ENCODE measurements at places on chromosomes 4 and X.
A peak's percentile ranks its signal among the peaks of the same experiment; 100 is the strongest.

- DNase-seq: no peak
These were observed 252.0 kb downstream of the PALLD start for GRCh38 chr4:168748807-168749206.

GRCh38 chr4:136742333-136742732 is 790.0 kb downstream of the PCDH18 start:
- no peak for DNase-seq

- DNase-seq: peak; percentile 6
These were observed 45.6 kb downstream of the MAOB start for GRCh38 chrX:43836435-43837184.

DNA sequence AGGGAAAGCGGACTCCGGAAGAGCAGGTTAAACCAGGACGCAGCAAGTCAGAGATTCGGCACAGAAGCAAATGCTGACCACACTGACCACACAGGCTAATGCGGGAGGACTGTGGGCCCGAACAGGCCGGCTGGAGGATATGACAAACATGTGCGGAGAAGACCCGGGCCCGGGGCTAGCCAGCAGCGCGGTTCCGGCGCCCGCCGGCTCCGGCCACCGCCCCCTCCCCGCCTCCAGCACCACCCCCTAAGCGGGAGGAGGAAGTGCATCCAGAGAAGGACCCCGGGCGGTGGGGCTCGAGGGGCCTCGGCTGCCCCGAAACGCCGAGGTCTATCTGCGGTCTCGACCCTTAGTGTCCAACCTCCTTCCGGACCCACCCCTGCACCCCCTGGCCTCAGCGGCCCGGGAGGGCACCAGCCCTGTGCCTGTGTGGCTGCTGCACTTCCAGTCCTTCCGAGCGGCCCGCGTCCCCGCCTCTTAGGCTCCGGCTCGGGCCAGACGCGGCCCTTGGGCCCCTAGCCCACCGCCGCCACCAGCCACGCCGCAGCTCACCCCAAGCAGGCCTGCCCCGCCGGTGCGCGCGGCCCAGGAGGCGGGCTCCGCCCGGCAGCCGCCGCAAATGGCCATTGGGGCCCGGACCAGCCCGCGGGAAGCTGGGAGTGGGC is 2.1 kb downstream of the ELOVL6 start:
- peak; percentile 53 for DNase-seq

- no peak for DNase-seq
These were observed 42.2 kb downstream of the TBCK start for GRCh38 chr4:106273831-106274230.

GRCh38 chr4:142314247-142314646 is 531.9 kb downstream of the INPP4B start:
- DNase-seq: no peak

DNA sequence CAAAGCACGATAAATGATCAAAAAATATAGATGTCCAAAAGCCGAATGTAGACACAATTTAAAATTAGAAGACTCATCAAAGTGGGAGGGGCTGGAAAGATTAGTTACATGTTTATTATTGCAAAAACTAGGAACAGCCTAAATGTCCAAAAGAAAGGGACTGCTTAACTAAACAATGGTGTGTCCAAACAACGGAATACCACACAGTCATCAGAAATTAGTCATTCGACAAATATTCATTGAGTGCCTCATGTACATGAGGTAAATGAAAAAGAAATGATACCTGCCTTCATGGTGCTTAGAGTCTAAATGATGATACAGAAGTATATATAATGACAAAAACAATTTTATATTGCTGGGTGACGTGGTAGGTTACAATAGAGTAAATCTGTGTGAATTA is 139.7 kb downstream of the MAML3 start:
- no peak for DNase-seq

DNA sequence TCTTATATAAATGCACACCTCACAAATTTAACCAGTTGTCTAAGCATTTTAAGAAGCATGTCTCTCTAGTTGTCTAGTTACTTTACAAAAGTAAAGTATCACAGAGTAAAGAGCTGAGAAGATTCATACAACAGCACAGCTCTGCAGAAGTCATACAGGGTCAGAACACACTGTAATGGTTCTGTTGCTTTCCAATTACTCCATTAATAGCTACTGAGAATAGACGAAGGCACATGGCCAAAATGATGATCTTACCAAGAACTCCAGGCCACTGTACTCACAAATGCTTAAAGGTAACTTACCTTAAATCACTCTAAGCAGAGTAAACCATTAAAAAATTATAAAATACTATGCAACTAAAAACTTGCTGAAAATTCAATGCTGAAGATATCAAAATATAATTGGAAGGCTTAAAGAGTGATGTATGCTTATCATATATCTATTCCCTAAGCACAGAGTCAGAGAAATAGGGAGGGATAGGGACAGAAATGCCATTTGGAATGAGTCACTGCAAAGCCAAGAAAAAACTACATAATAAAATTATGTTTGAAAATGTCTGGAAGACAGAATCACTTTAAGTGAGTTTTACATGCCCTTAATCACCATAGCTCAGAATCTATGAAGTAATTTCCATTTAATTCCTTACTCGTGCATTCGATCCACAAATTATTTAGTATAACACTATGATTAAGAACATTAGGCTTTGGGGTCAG is 71.0 kb downstream of the DDX60L start:
- DNase-seq: no peak

GRCh38 chr4:185914583-185915199 is 102.7 kb upstream of the SORBS2 start:
- DNase-seq: no peak

DNA sequence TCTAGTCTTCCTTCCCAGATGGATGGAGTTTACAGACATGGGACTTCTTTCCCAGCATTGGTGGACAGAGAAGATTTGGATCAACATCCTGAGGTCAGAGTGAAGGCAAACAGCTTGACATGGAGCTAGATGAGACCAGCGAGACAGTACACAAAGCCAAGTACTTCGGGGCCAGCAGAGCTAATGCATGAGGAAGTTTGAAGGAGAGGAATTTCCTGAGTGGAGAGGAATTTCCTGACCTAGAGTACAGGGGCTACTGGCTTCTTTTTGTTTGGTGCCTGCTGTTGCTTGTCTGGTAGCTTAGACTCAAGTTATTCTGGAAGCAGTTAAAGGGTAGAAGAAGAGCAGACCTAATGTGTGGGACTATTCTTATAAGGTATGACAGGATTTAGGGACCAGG is 69.1 kb upstream of the EOLA2 start:
- no peak for DNase-seq

DNA sequence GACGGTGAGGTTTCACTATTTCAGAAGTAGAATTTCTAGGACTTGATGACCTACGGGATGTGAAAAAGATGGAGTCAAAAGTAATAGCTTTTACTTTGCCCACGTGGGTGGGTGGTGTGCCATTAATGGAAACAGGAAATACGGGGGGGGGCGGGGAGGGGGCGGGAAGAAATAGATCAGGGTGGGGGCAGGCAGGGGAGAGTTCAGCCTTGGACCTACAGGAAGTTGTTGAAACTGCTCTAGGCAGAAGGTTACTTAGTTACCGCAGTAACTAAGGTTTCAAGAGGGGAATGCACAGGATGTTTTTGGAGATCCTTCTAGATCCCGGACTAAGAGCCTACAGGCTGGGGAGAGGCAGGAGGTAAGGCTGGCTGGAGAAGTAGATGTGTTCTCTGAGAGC is 3.6 kb upstream of the FHL1 start:
- peak; percentile 18 for DNase-seq

- no peak for DNase-seq
These were observed 1468.0 kb downstream of the C4orf33 start for GRCh38 chr4:130563889-130564418.

GRCh38 chr4:128930051-128930450 is 120.6 kb downstream of the JADE1 start:
- DNase-seq: no peak

DNA sequence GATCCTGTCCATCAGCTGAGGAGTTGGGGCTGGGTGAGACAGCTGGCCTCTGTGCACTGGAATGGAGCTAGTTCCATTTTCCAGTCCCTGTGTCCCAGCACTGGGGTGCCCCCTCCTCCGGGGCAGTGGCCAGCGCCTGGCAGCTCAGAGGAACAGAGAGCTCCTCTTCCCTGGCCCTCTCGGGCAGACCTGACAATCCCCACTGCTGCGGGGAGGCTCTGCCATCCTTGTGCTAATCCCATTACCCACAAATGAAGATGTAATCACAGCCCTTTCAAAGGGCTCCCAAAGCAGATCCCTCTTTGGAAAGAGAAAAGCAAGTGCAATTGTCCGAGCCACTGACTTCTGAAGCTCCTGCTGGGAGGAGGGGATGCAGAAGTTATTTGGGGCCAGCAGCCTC is 75.1 kb upstream of the MSX1 start:
- no peak for DNase-seq

DNA sequence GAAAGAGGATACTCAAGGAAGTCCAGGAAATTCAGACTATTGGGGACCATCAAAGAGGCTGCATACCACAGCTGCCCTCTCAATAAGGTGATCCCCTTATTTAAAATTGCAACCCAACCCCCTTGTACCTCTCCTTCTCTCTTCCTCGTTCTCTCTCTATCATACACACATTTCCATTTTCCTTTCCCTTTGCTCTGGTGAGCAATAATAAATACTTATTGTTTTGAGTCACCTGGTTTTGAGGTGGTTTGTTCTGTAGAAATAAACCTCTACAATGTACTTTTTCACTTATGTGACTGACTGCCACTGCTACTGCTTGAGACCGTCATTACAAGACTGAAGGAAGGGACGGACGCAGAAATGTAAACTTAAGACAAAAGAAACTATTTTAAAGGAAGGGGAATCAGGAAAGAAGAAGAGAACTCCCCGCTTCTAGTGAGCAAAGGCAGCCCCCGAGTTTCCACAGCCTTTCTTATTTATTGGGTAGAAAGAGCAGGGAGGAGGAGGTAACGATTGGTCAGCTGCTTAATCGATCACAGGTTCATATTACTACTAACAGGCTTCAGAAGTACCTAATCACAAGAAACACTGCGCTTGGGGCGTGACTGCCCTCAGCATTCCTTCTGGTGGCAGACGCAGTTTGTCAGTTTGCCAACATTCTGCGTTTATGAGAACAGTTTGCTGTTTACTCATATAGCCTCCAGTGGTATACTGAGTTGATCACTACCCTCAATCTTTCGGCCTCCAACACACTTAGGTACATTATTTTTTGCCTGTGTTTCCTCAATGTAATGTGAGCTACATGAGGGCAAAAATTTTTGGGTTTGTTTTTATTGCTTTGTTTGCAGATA is 16.9 kb upstream of the TMEM165 start:
- DNase-seq: no peak

GRCh38 chrX:105567082-105567481 is 255.3 kb upstream of the NRK start:
- no peak for DNase-seq

Data from GM10248 (cell line).